Glutamatergic neuron (in vitro differentiated cells): ENCODE measurements at places on chromosomes 7 and 10.

DNA sequence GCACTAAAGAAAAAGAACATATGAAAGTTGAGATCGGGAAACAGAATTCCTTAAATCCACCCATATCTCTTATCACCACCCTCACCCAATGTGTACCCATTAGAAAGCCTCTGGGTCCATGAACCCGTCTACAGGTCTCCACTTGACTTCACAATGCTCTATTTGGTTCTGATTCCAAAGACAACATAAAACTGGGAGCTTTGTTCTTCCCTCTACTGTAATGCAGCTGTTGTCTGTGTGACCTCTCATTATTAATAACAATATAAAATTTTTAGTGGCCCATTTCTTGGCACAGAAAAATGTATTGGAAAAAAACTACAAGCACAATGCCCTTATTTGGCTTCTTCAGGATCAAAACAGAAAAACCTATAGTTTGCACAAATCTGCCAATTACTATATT lies 30.0 kb downstream of the DOCK4 start:
- no peak for DNase-seq

- no peak for DNase-seq
These were observed 11.3 kb downstream of the GNAI1 start for GRCh38 chr7:80145780-80146422.

DNA sequence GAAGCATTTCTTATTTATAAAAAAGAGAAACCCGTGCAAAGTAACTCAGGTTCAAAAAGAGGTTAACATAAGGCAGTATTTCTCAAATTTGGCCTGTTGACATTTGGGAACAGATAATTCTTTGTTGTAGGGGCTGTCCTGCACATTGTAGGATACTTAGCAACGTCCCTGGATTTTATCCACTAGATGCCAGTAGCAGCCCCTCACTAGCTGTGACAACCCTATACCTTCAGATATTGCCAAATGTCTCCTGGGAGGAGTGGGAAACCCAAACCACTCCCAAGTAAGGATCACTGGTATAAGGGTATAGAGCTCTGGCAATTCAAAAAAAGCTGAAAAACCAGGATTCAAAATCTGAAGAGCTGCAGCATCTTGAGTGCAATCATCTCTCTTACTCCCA lies 202.3 kb upstream of the PRKCQ start:
- DNase-seq: no peak

- no peak for DNase-seq
These were observed 257 bp downstream of the WAC start for GRCh38 chr10:28533186-28533564.

DNA sequence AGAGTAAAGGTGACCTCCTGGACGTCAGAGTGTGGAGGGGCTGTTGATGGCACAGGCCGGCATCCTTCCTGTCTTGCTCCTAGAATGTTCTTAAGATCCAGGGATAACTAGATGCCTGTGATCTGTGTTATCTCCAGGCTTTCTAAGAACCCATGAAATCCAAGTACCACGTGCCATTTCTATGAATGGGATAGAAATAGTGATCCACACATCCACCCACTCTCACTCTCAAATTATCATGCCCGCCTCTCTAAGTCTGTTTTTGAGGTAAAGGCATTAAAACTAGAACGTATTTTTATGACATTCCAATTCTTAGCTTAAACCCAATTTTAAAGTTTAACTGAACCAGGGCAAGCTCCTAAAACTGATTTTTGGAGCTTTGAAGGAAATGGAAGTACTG lies 622.5 kb downstream of the PARD3 start:
- DNase-seq: no peak

DNA sequence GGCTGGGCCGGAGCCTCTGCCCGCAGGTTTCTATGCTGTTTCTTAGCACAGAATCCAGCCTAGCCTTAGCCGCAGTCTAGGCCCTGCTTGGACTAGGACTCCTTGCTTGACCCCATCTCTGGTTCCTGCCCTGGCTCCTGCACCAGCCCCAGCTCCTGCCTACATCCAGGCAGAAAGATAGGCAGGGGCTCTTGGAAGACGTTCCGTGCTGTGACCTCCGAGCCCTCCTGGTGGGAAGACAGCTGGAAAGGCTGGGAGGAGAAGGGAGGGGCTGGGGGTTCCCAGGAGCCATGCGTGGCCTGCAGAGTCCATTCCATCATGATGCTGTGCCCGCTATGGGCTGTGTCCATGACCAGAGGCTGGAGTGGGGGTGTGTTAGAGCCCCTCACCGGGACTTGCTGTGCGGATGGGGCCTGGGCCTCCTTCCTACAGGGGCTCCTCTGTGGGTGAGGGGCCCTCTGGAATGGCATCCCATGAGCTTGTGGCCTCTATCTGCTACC lies 26.2 kb downstream of the RAMP3 start:
- DNase-seq: no peak

DNA sequence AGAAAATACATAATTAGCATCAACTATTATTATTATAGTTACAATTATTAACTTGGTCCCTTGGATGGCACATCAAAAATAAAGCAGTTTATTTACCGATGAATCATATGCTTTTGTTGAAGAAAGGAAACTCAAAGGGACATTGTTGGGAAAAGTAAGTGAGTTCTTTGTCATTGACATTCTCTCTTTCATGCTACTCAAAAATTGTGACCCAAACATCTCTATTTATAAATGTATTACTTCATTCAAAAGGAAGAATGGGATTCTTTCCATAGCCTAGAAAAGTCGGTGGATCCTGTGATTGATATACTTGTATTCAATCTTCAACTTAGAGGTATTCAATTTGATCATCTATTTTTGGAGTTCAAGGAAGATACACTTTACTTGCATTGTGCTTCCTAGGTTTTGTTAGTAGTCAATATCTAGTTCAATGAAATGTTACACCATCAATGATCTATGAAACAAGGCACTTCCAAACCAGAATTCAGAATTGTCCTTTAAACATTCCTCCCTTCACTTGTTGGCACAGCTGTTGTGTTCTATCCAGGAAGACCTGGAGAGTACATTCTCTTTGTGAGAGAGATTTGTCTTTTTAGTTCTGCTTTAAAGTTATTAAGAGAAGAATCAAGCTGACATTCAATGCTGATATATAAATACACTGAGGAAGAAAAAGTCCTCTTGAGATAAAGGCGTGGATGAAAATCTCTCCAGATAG lies 235.2 kb downstream of the TMEM26 start:
- DNase-seq: no peak

- no peak for DNase-seq
These were observed 980.5 kb downstream of the LRMDA start for GRCh38 chr10:76411729-76412435.

DNA sequence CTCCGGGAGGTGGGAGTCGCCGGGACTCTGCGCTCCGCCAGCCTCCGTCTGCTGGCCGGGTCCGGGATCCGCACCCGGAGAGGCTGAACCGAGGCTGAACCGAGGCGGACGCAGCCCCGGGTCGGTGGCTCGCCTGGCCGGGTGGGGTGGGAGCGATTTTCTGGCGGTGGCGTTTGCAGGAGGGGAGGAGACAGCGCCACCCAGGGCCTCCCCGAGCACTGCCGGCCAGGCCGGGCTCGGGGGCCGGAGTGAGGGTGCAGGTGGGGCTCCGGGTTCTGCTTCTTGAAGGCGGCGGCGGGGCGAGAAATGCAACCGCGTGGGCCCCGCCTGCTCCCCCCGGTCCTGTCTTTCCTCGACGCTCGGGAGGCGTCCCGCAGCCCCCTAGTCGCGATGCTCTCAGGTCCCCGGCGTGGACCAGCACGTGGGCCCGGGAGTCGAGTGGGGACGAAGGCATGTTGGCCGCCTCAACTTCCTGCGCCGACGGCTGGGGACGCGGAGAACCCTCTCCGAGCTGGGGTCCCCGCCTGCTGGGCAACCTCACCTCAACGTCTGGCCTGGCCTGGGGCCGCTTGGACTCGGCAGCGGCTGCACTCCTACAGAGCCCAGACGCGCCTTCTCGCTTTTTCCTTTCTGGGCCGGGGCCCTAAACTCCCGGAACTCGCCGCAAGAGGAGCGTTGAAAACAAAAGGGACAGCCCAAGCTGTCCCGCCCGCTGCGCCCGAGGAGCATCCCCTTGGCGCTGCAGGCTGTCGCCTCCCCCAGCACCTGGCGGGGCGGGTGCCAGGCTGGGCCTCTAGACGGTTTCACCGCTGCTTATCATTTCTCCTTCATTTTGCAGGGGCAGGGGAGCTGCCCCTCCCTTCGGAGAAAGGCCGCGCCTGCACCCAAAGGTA lies 25.2 kb upstream of the VAX1 start:
- DNase-seq: peak; percentile 74

- no peak for DNase-seq
These were observed 66.0 kb downstream of the CALD1 start for GRCh38 chr7:134845461-134845860.

- no peak for DNase-seq
These were observed 226.8 kb downstream of the TCERG1L start for GRCh38 chr10:131084791-131085090.

GRCh38 chr7:92697414-92697813 lies 107.2 kb upstream of the FAM133B start:
- no peak for DNase-seq

DNA sequence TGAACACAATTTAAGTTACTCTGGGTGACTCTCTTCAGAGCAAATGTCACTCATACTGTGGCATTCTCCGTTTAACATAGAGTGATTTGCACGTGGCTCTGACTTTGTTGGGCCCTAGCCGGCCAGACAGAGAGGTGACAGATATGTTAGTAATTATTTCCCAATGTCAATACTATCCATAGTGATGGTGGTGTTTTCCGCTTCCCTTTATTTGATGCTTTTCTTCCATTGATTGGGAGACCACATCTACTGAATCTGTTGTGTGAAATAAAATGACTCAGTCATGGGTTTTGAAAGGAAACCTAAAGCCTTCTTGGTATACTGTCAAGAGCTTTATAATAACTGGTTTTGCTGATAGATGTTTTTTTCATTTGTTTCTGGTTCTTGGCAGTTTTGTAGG lies 7.4 kb downstream of the AVL9 start:
- DNase-seq: no peak

DNA sequence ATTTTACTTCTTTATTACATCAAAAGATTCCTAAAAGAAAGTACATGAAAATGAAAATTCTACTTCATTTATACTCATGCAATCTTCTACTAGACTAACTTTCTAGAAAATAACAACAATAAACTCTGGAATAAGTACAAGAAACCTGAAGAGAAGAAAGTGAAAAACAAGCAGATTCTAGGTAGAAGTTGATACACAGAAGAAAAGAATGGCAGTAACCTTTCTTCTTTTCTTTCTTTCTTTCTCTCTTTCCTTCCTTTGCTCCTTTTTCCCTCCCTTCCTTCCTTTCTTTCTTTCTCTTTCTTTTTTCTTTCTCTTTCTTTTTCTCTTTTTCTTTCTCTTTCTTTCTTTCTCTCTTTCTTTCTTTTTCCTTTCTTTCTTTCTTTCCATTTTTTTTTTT lies 541.7 kb upstream of the ANKRD30A start:
- no peak for DNase-seq

DNA sequence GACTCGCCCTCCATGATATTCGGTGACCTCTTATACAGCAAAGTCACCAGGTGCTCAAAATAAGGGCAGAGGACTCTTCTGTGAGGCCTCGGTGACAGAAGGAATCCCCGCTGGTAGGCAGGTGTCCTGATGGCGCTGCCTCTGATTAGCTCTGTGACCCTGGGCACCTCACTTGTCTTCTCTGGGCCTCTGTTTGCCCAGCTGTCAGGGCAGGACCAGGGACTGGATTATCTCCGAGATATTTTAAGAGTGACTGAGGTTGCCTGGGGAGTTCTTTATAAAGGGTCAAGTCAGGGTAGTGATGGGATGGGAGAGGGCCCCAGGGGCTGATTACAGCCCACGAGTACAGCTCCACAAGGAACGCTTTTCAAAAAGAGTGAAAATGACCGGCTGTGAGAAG lies 70.9 kb upstream of the SAMD8 start:
- DNase-seq: no peak

DNA sequence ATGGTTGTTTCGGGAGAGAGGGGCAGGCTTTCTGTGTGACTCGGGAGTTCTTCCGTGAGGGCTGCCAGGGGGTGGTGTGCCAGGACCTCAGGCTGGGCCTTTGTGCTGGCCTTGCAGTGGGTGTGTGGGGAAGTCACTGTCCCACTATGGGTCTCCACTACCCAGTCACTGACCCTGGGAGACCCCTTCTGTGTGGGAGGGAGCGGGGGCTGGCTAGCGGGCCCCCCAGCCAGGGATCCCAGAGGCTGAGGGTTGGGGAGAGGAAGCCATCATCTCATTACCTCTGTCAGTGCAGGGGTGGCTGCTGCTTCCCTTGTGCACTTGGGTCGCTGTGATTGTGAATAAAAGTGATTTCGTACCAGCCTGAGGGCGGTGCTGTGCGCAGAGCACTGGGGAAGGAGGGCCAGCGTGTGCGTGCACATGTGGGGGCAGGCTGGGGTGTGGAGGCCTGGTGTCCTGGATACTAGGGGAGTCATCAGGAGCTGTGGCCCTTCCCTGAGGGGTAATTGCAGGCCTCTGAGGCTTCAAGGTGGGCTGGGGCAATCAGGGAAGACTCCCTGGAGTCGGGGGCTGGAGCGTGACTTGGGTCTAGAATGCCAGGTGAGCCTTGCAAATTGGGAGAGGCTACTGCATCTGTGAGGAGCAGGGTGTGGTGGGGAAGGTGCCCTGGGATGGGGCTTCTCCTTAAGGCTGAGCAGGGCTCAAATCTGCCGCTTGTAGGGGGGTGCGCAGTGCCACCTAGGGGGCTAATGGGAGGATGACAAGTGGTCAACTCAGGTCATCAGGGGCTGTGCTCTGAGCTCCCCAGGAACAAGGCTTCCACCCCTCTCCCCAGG lies 98.9 kb downstream of the NEURL1 start:
- peak; percentile 79 for DNase-seq

- no peak for DNase-seq
These were observed 20.1 kb downstream of the TMEM176A start for GRCh38 chr7:150820578-150821198.

DNA sequence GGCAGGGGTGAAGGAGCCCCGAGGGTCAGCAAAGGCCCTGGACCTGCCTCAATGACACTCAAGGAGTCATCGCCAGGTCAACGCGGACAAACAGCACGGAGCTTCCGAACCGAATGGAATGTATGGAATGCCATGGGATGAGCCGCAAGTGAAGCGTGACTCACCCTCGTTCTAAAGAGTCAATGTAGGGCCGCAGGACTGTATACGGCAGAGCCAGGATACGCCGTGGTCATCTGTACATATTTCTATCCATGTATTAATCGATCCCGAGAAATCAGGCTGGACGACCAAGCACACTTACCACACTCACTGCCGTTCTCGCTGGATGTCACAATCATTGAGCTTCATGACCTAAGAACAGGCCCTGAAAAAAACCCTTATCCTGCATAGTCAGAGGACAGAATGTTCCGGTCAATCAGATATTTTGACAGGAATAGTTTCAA lies 4.3 kb downstream of the SNX8 start:
- DNase-seq: no peak
